ENCODE measurements at places on chromosomes 3 and 15.

GRCh38 chr15:48871542-48871941, 6.4 kb upstream of the EID1 start:
- H3K27ac ChIP-seq, result no peak overlapping the region
- no peak for DNase-seq
- no peak overlapping the region for H3K4me3 ChIP-seq
- H3K4me1 ChIP-seq, result peaks cover 15% of the 10 kb centered on the region
- H3K36me3 ChIP-seq, result no peaks in the 10 kb centered on the region

GRCh38 chr3:901953-902778, 190.7 kb upstream of the CNTN6 start:
- no peaks in the 10 kb centered on the region for H3K27me3 ChIP-seq
- DNase-seq, result no peak
- H3K4me3 ChIP-seq, result no peak overlapping the region
- H3K27ac ChIP-seq, result no peak overlapping the region

DNA sequence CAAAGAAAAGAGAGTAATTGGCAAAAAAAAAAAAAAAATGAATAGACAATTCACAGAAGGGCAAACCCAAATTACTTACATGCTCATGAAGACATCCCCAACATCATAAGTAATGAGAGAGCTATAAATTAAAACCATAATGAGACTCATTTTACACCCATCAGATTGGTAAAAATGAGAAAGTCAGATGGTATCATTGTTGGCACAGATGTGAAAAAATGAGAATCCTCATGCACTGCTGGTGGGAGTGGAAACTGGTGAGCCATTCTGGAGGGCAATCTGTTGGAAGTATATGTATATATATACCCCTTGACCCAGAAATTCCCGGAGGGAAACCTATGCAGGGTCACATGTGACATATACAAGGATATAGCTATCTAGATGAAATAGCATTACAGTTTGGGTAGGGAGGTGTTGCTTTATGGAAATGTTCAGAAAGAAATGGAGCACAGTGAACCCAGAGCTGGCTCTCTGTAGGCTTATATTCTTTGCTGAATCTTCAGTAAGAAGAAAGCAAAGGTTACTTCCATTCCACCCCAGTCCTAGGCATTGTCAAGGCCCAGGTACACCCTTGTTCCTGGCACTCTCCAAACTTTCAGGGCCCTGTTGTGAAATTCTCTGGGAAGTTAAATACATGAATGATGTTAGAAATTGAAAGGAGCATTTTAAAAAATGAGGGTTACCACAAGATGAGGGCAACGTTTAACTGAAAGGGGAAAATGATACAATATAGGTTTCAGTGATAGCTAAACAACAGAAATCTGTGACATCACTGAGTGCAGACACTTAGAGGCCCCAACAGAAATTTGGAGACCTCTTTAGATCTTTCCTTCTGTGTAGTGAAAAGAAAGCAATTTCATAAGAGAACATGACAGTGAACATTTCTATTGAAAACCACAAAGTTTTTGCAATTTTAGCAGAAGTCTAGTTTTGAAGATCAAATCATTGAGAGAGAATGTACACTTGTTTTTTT, 132.7 kb upstream of the TPRG1 start:
- H3K4me3 ChIP-seq, result no peak overlapping the region
- H3K36me3 ChIP-seq, result no peaks in the 10 kb centered on the region
- H3K4me1 ChIP-seq, result no peaks in the 10 kb centered on the region
- no peak overlapping the region for H3K27ac ChIP-seq
- no peaks in the 10 kb centered on the region for H3K27me3 ChIP-seq

DNA sequence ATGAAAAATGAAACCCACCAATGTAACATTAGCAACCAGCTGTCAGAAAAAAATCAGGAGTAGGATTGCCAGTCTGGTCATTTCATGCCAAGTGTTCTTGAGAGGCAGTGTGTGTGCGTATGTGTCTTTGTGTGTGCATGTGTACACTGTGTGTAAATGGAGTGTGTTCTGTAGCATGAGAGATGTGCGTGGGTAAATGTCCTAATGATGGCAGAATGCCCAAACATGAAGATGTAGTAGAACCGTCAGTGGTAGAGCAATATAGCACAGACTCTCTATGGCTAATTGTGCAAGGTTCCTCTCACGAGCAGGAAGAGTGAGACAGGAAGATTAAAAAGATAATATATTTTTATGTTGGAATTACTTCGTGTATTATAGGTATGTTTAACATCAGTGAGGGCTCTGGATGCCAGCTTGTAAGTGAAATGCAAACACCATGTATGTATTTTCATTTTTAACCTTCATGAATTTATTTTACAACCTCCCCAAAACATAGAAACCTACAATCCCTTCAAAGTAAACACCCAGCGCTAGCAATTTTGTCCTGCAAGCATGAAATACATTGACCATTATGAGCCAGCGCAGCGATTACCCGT, 1038.7 kb downstream of the IGSF11 start:
- H3K27me3 ChIP-seq, result peaks cover 10% of the 10 kb centered on the region
- no peak overlapping the region for H3K4me3 ChIP-seq
- H3K36me3 ChIP-seq, result no peaks in the 10 kb centered on the region
- no peak overlapping the region for H3K27ac ChIP-seq
- H3K4me1 ChIP-seq, result peaks cover 7% of the 10 kb centered on the region

DNA sequence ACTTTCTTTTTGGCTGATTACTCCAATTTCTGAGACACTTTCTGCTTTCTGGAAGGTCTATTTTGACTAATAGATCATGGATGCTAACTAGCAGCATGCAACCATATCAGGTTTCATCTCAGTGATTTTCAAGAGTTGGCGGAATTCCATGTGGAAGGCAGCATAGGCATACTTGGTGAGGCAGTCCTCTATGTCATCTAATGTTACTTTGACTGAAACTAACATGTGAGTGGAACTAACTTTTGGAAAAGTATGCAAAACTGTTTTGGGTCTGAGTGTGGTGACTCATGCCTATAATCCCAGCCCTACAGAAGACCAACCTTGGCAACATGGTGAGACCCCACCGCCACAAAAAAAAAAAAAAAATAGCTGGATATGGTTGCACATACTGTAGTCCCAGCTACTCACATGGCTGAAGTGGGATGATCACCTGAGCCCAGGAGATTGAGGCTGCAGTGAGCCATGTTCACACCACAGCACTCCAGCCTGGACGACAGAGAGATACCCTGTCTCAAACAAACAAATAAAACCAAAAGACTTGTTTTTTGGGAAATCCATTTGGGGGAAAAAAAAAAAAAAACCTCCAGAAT, 1033.7 kb downstream of the ROBO1 start:
- DNase-seq, result no peak
- H3K4me1 ChIP-seq, result peaks cover 9% of the 10 kb centered on the region
- H3K36me3 ChIP-seq, result no peaks in the 10 kb centered on the region
- no peak overlapping the region for H3K27ac ChIP-seq
- no peak overlapping the region for H3K4me3 ChIP-seq

- H3K27me3 ChIP-seq, result no peaks in the 10 kb centered on the region
- H3K4me1 ChIP-seq, result no peaks in the 10 kb centered on the region
- H3K27ac ChIP-seq, result no peak overlapping the region
- no peak for DNase-seq
- no peaks in the 10 kb centered on the region for H3K36me3 ChIP-seq
- H3K4me3 ChIP-seq, result no peak overlapping the region
Measured at GRCh38 chr15:95647531-95648277, 682.8 kb upstream of the NR2F2 start.

GRCh38 chr15:85440451-85440850, 60.0 kb downstream of the AKAP13 start:
- no peak for DNase-seq
- H3K4me1 ChIP-seq, result peaks cover 34% of the 10 kb centered on the region
- H3K27ac ChIP-seq, result peak overlapping the region; percentile 40
- no peaks in the 10 kb centered on the region for H3K27me3 ChIP-seq

DNA sequence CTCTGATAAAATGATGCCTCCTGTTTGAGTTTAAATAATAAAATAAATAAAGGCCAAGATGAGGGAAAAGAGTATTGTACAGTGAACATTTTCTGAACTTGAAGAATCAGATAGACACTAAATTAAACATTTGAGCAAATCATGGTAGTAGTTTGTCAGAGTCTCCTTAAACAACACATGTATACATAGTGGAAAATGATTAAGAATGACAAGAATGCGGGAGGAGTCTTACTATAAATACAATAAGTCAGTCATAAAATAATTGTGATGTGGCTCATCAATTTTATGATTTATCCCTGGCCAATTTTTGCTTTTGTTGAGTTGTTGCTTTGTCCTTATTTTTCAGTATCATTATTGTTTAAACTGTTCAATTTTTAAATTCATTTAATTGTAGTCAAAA, 158.0 kb upstream of the TMC3 start:
- H3K4me1 ChIP-seq, result peaks cover 3% of the 10 kb centered on the region
- no peak overlapping the region for H3K27ac ChIP-seq
- H3K4me3 ChIP-seq, result no peak overlapping the region
- DNase-seq, result no peak
- no peaks in the 10 kb centered on the region for H3K36me3 ChIP-seq
- H3K27me3 ChIP-seq, result no peaks in the 10 kb centered on the region

Data from keratinocyte (primary cell).